ENCODE measurements at places on chromosomes 7 and 10.

DNA sequence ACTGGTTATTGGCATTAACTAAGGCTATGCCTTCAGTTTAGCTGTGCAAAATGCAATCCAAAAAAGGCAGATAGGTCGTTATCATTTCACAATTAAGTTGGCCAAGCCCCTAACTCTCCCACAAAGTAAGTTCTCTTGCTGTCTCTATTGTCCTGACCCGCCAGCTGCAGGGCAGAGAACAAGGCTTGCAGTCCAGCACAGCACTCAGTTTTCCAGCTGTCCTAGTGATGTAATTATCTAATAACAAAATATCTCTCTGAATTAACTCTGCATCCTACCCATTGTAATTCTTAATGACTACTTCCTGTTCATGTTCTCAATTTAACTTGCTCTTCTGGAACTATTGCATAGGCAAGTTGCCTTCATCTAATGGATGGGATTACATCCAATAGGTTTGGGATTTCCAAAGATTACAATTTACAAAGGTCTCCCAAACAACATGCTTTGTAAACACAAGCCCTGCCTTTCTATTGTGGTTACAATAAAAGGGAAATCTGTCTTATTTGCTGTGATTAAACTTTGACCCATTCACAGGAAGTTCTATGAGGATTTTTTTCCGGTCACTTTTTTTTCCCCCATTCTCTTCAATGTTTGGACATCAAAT is 55.2 kb downstream of the CDK6 start:
- no peak for DNase-seq

GRCh38 chr10:75972491-75973276 is 541.3 kb downstream of the LRMDA start:
- DNase-seq, result no peak

DNA sequence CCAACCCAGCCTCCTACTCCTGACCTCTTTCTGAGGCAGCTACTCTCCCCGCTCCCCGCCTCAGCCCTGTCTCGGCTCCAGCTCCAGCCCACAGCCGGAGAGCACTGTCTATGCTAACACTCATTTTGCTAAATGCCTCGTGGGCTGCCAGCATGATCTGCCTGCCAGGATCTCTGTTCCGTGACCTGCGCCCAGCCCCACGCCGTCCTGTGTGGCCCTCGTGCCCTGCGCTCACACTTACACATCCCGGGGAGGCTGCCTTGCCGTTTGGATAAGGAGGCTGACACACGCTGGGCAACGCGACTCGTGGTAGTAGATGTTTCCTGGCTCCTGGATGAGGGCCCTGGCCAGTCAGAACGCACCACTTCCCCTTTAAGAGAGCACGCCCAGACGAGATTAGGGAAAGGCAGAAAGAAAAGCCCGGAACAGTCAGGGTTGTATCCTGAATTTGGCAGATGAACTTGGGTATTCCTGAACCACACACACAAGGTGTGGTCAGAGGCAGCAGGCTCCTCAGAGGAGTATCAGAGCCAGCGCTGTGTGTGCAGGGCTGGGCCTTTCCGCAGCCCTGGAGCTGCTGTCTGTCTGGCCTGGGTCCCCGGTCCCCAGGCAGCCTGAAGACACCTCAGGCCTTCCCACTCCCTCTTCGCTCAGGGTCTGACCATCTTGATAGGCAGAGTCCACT is 97.7 kb upstream of the EFCAB10 start:
- no peak for DNase-seq

DNA sequence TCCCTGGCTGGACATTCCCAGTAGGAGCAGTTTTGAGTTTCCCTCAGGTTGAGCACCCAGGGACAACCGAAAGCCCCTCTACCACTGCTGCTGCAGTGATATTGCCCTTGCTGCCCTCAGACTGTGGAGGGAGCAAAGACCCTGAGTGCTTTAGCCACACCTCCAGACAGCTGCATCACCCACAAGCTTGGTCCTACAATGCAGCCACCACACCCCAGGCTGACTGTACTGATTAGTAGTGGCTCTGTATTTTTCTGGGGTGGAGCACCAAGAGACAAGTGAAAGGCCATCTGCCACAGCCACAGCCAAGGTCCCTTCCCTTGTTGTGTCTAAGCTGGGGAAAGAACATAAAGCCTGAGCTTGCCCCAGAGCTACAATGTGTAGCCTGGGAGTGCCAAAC is 789.9 kb downstream of the PCDH15 start:
- DNase-seq, result no peak

- no peak for DNase-seq
Observed at GRCh38 chr10:31133251-31133791, 101.7 kb upstream of the ZNF438 start.

GRCh38 chr7:67478066-67478465 is 481.4 kb downstream of the TYW1 start:
- DNase-seq, result no peak

DNA sequence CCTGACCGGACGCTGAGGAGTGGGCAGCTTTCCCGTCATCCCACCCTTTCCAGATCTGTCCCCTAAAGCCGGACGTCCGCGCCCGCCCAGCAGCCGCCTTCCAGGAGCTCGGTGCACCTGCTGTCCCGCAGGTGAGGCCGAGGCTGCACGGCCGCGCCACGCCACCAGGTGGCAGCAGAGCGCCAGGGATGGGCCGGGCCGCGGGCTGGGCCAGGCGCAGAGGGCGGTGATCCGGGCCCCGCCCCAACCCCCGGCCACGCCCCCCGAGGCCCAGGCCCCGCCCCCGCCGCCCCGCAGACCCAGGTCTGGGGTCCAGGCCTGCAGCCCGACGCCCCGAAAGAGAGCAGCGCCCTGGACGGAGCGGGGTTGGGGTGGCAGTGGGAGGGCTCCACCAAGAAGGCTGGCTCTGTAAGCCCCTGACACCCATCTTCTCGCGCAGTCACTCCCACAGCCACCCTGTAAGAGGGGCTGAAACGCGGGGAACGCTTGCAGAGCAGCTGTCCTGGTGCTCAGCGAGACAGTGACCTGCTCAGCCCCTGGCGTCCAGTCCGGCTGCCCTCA is 32.2 kb downstream of the FOXL3 start:
- DNase-seq, result peak; percentile 88

GRCh38 chr10:86871563-86872183 is 85.7 kb downstream of the MMRN2 start:
- no peak for DNase-seq

- DNase-seq, result no peak
Observed at GRCh38 chr7:80630608-80631405, 7.6 kb upstream of the CD36 start.

- no peak for DNase-seq
Observed at GRCh38 chr7:117600911-117601310, 121.1 kb downstream of the CFTR start.

DNA sequence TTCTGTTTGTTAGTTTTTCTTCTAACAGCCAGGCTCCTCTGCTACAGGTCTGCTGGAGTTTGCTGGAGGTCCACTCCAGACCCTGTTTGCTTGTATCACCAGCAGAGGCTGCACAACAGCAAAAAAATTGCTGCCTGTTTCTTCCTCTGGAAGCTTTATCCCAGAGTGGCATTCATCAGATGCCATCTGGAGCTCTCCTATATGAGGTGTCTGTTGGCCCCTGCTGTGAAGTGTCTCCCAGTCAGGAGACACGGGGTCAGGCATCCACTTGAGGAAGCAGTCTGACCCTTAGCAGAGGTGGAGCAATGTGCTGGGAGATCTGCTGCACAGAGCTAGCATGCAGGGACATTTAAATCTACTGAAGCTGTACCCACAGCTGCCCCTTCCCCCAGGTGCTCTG is 26.7 kb upstream of the CROT start:
- no peak for DNase-seq

DNA sequence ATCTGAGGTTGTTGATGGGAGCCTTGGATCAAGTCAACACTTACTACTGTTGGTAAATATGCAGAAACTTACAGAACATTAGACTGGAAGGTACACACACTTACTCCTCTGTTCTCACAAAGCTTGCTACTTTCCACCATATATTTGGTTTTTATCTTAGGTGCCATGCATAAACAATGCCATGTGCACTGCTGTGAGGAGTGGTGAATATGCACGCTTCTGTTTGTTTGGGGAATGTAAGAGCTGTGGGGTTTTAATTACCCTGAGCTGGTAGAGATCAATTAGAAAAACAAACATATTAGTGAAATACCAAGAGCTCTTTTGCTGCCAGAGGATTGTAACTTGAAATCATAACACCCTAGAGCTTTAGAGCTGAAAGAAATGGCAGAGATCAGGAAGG is 79.8 kb upstream of the ARID5B start:
- DNase-seq, result no peak

- no peak for DNase-seq
Observed at GRCh38 chr7:156497776-156498509, 142.6 kb upstream of the RNF32 start.

- peak; percentile 52 for DNase-seq
Observed at GRCh38 chr7:17302575-17303142, 4.2 kb downstream of the AHR start.

- no peak for DNase-seq
Observed at GRCh38 chr7:27193335-27194001, 6.4 kb downstream of the HOXA13 start.

DNA sequence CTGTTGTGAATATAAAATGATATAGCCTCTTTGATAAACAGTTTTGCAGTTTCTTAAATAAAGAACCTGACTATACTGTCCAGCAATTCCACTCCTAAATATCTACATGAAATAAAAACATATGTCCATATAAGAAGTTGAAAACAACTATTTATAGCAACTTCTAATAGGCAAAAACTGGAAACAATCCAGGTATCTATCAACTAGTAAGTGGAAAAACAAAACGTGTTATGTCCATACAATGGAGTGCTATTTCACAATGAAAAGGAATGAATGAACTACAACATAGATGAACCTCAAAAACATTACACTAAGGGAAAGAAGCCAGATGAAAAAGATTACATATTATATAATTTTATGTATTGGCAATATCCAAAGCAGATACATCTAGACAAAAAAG is 268.9 kb downstream of the CSTF2T start:
- no peak for DNase-seq

GRCh38 chr10:27558612-27559020 is 54.5 kb downstream of the RAB18 start:
- peak; percentile 63 for DNase-seq

GRCh38 chr10:104688251-104689042 is 47.4 kb downstream of the SORCS3 start:
- DNase-seq, result no peak

DNA sequence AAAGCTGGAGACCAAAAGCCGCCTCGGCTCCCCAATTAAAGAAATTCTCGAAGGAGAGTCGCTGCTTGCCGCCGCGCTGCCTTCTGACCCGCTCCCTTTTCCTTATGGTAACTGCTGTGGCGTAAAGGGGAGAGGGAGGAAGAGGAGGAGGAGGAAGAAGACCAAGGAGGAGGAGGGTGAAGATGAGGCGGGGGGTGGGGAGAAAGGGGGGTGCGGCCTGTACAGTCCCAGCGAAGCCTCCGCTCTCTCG is 388 bp downstream of the CNOT4 start:
- no peak for DNase-seq

DNA sequence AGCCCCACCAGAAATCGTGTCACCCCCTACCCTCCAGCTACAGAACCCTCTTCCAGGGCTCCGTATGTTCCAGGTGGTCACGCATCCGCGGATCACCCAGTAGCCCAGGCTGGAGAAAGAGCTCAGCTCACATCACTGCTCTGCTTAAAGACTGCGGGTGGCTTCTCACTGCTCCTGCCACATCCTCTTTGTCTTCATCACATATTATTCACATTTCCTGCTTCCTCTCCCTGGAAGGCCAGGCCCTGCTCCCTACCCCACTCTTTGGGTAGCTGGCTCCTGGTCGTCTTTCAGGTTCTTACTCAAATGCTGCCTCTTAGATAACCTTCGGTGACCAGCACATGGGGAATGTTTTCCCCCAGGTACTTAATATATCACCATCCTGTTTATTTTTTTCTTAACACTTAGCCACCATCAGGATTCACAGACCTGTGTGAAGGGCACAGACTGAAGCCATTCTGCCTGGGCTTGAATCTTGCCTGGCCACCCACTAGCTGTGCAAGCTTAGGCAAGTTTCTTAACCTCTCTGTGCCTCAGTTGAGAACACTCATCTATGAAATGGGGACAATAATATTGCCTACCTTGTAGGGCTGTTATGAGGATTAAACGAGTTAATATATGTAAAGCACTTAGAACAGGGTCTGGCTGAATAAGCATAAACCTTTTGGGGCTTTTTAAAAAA is 307.8 kb downstream of the PRPF18 start:
- DNase-seq, result no peak

DNA sequence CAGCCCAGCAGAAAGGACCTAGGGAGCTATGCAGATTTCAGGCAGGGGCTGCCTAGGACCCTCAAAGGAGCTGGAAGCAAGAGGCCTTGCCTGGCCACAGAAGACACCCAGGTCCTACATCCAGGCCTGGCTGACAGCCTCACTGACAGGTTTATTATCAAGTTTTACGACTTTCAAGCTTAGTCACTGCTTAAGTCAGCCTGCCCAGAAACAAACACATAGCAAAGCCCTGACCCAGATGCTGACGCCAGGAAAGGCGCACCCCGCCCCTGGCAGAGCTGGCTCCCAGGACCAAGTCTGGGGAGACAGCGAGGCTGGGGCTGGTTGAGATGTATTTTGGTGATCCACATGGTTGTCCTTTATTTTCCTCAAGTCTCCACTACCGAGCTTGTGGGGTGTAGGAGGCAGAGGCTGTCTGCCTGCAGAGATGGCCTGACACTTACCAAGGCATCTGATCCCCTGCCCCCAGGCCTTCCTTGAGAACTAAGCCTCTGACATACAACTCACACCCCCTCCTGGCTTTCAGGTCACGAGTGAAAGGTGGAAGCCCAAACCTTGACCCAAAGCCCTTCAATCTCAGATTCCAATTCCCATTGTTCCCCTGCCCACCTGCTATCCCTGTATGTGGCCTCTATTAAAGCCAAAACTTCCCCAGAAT is 80.7 kb upstream of the EMX2 start:
- no peak for DNase-seq

GRCh38 chr7:101377189-101377736 is 14.6 kb downstream of the COL26A1 start:
- no peak for DNase-seq

DNA sequence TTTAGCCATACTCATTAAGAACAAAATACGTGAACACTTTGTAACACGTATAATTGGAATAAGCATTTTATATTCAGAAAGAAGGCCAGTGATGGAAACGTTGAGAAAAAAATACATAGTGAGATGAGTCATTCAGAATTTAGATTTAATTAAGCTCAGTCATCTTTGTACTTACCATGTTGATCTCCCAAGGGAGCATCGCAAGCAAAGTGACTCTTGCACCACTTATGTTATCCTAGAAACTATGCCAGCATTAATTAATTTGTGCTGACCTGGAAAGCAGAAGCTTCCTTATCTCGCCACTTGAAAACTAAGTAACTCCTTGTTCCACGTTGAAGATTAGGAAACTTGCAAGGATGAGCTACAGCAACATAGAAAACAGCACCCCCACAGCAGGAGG is 9.7 kb upstream of the MPP7 start:
- no peak for DNase-seq
